Activated T-cell treated with anti-CD3 and anti-CD28 coated beads, Interleukin-2, amount 50 U/mL, for 4 hours (primary cell): ENCODE measurements at places on chromosomes 12 and 14. TPM values are rescaled to one million over a fixed set of nuclear protein-coding genes. Genes with fewer than 3 reads are reported as not detected.

GRCh38 chr12:11723993-11724392 lies 74.5 kb downstream of the ETV6 start:
- DNase-seq, result no peak

GRCh38 chr12:94714378-94715114 lies 64.2 kb upstream of the TMCC3 start:
- DNase-seq, result no peak

SIX6 gene
- not detected for total RNA-seq

DNA sequence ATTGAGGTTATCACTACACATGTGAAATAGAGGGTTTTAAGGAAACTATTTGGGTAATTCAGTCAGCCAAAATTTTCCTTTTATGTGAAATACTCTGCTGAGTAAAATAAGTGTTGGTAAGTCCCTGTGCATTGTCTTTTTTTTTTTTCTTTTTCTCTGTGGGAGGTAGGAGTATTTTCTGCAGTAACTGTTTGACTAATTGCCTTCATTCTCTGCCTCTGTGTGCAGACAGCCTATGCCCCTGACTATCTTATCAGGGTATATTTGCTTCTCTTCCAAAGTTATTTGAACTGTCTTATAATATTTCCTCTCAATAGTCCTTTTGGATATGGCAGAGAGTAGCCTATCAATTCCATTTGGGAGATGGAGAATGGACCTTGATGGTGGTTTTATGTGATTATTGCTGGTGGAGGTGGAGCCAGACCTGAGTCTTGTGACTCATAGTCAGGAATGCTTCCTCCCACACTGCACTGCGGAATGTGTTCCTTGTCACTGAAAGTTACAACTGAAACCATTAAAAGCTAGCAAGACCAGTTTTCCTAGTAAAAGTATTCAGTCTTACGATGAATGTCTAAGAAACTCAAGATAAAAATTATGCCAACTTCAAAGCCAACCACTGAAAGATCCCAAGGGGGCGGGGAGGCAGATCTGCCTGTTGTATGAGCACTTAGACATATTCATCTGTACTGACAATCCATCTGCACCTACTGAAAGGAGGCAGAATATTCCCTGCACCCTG lies 40.9 kb upstream of the STXBP6 start:
- no peak for DNase-seq

DNA sequence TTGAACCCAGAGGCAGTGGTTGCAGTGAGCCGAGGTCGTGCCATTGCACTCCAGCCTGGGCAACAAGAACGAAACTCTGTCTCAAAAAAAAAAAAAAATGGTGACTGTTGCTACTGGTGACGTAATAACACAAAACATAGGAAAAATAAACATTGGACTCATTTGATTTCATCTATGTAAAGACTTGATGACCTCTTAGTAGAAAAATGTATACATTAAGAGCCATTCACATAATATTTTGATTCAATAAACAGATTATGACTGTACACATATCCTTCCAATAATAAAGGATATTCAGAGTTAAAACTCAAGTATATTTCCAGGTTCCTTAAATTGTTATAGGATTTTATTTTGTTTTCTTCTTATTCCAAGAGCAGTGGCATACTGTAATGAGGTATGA lies 65.7 kb upstream of the AEBP2 start:
- DNase-seq, result no peak
